Activated B cell treated with CpG ODN at 0.5 μM for 24 hours (primary cell): ENCODE measurements at places on chromosomes 2 and 18.

- peaks cover 8% of the 10 kb centered on the region for H3K4me1 ChIP-seq
- no peak for DNase-seq
- no peaks in the 10 kb centered on the region for H3K36me3 ChIP-seq
- H3K27me3 ChIP-seq: no peaks in the 10 kb centered on the region
- no peak overlapping the region for H3K27ac ChIP-seq
Measured at GRCh38 chr2:101355401-101356054, 31.8 kb downstream of the CREG2 start.

GRCh38 chr2:25620077-25620476 lies 53.3 kb downstream of the DTNB start:
- H3K4me3 ChIP-seq: no peak overlapping the region
- peaks cover 23% of the 10 kb centered on the region for H3K36me3 ChIP-seq
- H3K4me1 ChIP-seq: no peaks in the 10 kb centered on the region
- DNase-seq: no peak
- no peak overlapping the region for H3K27ac ChIP-seq
- H3K27me3 ChIP-seq: no peaks in the 10 kb centered on the region

DNA sequence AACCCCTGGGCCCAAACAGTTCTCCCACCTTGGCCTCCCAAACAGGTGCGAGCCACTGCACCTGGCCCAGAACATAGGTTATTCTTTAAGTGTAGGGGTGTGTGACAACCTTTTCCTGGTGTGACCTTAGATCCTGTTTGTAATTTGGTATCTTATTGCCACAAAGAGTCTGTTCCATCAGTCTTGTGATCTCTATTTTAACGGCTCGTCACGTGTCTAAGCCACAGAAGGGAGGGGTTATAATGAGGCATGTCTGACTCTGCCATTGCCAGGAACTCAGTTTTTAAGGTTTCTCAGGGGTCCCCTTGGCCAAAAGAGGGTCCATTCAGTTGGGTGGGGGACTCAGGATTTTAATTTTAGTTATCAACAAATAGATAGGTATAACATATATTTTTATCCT lies 4.4 kb upstream of the ALS2 start:
- H3K4me3 ChIP-seq: no peak overlapping the region
- no peak for DNase-seq
- H3K4me1 ChIP-seq: peaks cover 8% of the 10 kb centered on the region
- H3K36me3 ChIP-seq: peaks cover 12% of the 10 kb centered on the region

GRCh38 chr2:19911808-19912509 lies 10.2 kb upstream of the TTC32 start:
- no peaks in the 10 kb centered on the region for H3K27me3 ChIP-seq
- H3K36me3 ChIP-seq: peaks cover 19% of the 10 kb centered on the region
- no peak overlapping the region for H3K4me3 ChIP-seq

DNA sequence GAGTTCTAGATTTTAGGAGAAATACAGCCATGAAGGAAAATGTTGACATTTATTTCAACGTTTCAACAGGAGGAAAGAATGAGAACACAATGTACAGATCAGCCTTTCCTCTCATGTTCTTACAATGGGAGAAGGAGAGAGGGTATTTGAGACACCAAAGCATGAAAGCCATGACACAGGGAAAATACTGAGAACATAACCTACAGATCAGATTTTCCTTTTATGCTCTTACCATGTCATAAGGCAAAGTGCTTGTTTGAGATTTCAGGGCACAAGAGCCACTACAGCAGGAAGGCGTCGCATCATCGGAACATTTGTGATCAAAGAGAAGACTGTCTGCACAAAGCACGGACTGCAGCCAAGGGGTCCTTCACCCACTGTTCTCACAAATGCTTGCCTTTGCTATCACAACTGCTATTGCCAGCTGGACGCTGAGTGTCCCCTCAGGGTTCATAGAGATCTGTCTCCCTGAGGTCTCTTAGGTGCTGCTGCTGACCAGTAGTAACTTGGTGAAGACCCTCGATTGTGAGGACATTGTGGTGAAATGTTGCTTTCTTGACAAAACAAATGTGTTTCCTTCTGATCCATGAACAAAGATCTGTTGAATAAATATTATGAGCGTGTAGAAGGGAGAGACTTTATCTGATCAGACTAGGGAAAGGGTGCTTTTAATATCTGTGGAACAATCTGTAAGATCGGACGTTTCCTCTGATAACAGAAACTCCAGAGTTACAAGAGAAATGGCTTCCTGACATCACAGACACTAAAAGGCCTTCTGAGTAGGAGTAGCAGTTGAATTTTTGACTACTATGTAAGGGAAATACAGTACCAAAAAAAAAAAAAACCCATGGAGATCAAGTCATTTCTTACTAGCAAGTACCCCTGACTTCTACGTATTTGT lies 6.4 kb upstream of the IL1RL1 start:
- H3K4me1 ChIP-seq: peaks cover 3% of the 10 kb centered on the region
- peaks cover 44% of the 10 kb centered on the region for H3K27me3 ChIP-seq
- H3K36me3 ChIP-seq: no peaks in the 10 kb centered on the region
- no peak overlapping the region for H3K27ac ChIP-seq
- no peak for DNase-seq

DNA sequence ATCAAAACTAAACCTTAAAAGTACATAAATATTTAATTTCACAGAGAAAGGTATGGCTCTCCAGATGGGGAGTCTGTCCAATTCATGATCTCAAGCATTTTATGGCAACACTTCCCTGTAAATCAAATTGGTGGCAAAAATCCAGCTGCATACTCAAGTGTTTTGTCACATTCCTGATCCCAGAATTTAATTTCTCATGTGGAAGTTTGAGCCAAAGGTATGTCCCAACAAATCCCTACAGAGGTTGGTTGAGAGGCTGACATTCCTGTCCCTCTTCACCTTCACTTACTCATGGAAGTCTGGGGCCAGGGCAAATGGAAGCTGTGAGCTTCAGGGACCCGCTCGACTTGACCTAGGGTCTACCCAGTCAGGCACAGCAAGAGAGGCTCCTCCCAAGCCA lies 17.7 kb downstream of the KLF7 start:
- no peak overlapping the region for H3K27ac ChIP-seq

GRCh38 chr2:28975671-28976070 lies 5.4 kb upstream of the TOGARAM2 start:
- no peak overlapping the region for H3K4me3 ChIP-seq
- no peak overlapping the region for H3K27ac ChIP-seq
- DNase-seq: no peak
- peaks cover 8% of the 10 kb centered on the region for H3K27me3 ChIP-seq
- no peaks in the 10 kb centered on the region for H3K36me3 ChIP-seq
- H3K4me1 ChIP-seq: no peaks in the 10 kb centered on the region

DNA sequence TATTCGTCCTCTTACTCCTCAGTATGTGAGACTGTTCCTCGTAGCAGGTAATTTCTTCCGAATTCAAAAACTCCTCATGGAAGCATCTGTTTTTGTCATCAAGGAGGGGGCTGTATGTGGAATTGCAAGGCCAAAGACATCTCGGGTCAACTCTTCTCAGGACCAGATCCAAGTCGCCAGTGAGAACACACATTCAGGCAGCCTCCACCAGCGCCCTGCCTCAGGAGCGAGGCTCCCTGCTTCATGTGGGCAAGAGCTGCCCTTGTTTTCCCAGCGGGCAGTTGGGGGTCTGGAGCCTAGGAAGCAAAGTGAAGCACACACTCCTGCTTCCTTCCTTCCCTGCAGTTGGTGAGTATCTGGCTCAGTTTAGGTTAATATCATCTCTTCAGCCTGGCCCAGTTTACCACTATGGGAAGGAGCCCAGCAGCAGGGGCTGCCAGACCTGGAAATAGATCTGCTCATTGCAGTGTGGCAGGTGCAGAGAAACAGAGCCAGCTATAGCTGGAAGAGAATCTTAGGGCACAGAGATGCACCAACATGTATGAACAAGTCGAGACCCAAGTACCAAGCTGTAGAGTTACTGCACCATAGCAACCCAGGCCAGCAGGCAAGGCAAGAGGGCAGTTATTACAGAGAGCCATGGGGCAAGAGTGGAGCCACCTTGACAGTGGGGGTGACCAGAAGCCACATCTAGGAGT lies 25.3 kb downstream of the TMEM127 start:
- H3K27me3 ChIP-seq: no peaks in the 10 kb centered on the region
- no peak for DNase-seq
- H3K27ac ChIP-seq: no peak overlapping the region
- H3K36me3 ChIP-seq: peaks cover 4% of the 10 kb centered on the region
- H3K4me3 ChIP-seq: no peak overlapping the region

- H3K4me1 ChIP-seq: peaks cover 6% of the 10 kb centered on the region
- H3K27me3 ChIP-seq: no peaks in the 10 kb centered on the region
Measured at GRCh38 chr2:145277922-145278321, 758.0 kb upstream of the ZEB2 start.

- H3K36me3 ChIP-seq: no peaks in the 10 kb centered on the region
- H3K27me3 ChIP-seq: peaks cover 8% of the 10 kb centered on the region
- no peak overlapping the region for H3K4me3 ChIP-seq
- no peak overlapping the region for H3K27ac ChIP-seq
- DNase-seq: no peak
Measured at GRCh38 chr2:119609337-119609736, 65.1 kb downstream of the CFAP221 start.

GRCh38 chr2:29763371-29763770 lies 158.0 kb downstream of the ALK start:
- no peak overlapping the region for H3K27ac ChIP-seq
- no peak for DNase-seq
- no peaks in the 10 kb centered on the region for H3K4me1 ChIP-seq
- H3K36me3 ChIP-seq: no peaks in the 10 kb centered on the region
- H3K4me3 ChIP-seq: no peak overlapping the region
